ENCODE measurements at places on chromosomes 3 and 15. TPM values are rescaled to one million over a fixed set of nuclear protein-coding genes. Genes with fewer than 3 reads are reported as not detected.

The VIPR1 gene
- total RNA-seq = 2.2 TPM

The C3orf22 gene
- total RNA-seq = not detected

The EPHA3 gene
- total RNA-seq = 28.6 TPM

The SORD gene
- total RNA-seq = 9.3 TPM

The GFM1 gene
- 47.1 TPM for total RNA-seq

The ALDH1L1 gene
- 5.6 TPM for total RNA-seq

DNA sequence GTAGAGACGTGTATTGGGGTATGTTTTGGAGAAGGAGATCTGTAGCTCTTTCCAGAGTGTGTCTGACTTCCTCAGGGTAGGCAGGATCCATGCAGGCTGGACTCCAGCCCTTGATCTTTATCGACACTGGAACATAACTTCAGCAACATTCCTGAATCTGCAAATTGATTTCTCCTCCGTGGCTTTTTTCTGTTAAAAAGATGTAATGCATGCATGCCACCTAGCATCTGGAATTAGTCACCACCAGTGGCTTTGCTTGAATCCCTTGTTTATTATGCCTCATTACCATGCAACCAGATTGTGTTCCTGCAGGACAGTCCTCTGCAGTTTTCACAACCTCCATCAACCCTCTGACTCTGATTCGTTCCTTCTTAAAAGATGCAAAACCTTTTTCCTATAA, 86.1 kb downstream of the CCNL1 start:
- DNase-seq = no peak

DNA sequence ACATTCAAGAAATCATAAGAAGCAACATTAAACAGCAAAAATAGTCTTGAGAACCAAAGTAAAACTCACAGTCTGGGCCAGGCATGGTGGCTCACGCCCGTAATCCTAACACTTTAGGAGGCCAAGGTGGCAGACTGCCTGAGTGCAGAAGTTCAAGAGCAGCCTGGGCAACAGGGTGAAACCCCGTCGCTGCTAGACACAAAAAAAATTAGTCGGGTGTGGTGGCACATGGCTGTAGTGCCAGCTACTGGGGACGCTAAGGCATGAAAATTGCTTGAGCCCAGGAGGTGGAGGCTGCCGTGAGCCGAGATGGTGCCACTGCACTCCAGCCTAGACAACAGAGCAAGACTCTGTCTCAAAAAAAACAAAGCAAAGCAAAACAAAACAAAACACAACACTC, 117.7 kb upstream of the GOLGA6L6 start:
- DNase-seq = no peak

- DNase-seq = no peak
Observed at GRCh38 chr3:45628746-45629145, 34.2 kb downstream of the LIMD1 start.

- peak; percentile 83 for DNase-seq
Observed at GRCh38 chr3:11140030-11140712, 14.1 kb upstream of the HRH1 start.

- DNase-seq = no peak
Observed at GRCh38 chr3:49841806-49842205, 14.6 kb downstream of the TRAIP start.

DNA sequence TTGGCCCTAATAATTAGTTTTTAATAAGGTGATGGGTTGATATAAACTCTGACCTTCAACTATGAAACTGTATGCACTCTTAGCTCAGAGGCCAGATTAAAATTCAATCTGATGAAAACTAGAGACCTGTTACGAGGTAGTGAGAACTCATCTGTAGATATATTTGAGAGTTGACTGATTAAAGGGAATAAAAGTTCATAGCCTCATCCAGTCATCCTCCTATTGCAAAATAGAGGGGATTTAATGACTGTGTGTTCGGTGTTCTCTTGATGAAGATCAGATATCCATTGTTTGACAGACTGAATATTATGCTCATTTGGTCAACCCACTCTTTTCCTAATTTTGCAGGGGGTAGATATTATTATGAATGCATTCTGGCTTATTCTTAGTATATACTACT, 23.3 kb upstream of the PLCL2 start:
- no peak for DNase-seq

DNA sequence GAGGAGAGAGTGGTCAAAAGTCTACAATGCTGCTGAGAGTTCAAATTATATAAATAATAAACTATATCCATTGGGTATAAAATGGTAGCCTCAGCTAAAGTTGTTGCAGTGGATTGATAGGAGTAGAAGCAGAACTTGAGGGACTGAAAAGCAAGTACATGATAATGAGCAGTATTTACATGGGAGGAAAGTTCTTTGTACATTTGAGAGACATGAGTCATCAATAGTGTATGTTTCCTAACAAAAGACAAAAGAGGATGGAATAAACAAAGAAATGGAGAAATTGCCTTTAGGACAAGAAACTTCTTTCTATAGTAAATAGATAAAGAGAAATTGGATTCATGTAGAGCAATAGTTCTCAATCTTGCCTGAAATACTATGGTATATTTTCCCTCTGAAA, 110.0 kb upstream of the PLSCR5 start:
- no peak for DNase-seq

- no peak for DNase-seq
Observed at GRCh38 chr3:188812198-188812597, 359.6 kb upstream of the TPRG1 start.

- no peak for DNase-seq
Observed at GRCh38 chr15:45242289-45242688, 9.7 kb upstream of the SLC28A2 start.

GRCh38 chr3:139975594-139976365, 40.8 kb downstream of the CLSTN2 start:
- no peak for DNase-seq

DNA sequence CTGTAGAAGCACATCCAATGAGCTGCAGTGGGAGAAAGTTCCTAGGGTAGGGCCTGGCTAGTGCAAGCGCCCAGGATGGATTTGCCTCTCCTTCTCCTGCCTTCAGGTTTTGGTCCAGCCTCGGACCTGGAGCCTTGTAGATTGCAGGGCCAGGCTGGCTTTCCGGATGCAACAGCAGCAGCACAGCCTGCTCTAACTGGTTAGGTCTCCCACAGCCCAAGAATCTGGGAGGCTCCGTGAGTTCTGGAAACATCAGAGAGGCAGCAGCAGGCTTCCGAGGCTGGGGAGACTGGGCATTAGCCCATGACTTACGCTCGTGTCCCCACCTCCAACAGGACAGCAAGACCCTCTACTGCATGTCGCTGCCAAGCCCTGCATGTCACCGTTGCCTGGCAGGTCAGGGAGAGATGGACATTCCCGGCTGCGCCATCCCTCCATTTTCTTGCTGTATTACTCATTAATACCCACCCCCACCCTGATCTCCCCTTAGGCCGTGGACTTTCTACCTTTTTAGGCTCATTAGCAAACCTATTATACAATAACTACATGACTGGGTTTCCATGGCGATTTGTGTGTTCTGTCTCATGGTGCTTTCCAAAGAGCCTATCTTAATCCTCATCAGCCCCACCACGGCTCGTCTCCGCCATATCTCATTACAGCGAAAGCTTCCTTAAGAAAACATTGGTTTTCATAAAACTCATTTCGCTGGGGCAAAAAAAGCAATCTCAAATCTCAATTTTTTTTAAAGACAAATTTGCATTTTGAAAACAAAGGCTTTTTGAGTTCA, 40.9 kb upstream of the RGMA start:
- peak; percentile 13 for DNase-seq

DNA sequence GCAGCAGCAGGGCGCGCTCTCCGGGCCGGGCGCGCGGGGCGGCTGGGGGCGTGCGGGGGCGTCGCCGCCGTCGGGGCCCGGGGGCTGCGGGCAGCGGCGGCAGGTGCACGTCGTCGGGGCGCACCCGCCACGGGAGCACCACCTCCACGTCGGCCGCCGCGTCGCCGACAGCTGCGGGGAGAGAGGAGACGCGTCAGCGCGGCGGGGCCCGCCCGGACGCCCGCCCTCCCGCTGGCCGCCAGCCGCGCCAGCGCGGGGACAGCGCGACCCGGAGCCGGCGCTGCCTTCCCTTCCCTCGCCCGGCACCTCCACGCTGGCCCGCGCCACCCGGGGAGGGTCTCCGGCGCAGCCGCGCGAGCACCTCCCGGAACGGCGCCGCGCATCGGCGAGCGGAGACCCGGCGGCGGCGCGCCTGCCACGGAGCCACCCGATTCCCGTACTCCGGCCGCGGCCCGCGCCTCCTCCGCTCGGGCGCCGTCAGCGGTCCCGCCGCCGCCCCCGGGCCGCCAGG, 481 bp downstream of the ADAMTS17 start:
- no peak for DNase-seq

DNA sequence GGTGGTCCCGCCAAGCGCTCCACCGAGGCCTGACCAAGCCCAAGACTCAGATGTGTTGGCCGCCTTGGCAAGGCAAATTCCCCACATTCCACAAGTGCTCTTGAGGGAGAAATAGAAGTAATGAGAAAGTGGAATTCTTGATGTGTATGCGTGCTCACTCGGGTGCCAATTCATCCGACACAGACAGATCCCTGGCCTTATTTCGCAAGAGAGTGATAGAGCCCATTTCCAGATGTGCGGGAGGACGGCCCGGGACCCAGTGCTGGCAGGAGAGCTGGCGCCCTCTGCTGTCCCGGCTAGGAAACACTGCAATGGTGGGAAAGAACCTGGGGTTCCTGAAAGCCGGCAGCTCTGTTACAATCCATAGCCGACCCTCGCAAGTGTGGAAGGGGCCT, 76.0 kb downstream of the HMG20A start:
- DNase-seq = peak; percentile 96

DNA sequence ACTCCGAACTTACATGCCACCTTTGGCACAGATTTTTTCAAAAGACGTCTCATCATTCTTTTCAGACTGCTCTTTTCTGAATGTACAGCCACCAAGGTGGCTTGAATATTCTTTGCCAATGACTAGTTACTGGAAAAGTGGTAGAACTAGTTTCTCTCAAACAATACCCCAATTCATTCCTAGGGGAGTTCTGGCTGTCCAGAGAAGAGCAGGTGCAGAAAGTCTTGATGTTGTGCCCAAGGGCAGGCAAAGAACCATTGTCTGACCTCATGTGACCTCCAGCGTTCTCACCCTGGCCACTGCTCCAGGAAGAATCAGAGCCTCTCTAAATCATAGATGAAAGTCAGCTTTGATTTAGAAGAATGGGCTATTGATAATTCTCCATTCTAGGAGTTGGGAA, 5.5 kb downstream of the LMOD3 start:
- DNase-seq = no peak

GRCh38 chr3:42639192-42639591, 14.3 kb upstream of the ZBTB47 start:
- no peak for DNase-seq

DNA sequence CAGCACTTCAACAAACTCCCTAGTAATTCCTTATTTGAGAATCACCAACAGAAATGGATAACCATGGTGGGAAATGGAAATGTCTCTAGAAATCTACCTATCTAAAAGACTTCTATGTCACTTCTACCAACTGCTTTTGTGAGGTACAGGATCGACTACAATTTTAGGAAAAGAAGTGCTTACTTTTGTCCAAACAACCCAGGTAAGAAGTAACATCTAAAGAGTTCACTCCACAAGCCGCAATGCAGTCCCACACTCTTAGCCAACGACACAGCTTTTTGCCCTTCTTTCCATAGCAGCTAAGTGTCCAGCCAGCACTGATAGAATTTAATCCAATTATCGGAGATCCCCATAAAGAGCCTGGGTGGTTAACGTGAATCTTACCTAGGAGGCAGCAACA, 28.1 kb downstream of the ANXA2 start:
- DNase-seq = no peak

DNA sequence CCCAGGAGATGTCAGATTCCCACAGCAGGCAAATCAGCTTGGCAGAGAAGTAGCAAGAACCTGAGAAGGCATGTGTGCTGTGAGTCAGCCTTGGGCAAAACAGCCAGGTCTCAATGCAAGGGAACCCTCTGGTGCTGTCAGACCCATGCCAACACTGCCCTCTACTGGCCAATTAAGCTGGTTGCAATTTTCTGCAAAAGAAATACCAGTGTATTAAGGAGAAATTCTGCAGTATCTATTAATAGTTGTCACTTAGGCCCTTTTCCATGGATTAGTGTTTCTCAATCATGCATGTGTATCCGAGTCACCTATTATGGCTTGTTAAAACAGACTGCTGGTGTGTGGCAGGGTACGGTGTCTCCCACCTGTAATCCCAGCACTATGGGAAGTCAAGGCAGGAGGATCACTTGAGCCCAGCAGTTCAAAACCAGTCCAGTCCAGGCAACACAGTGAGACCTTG, 26.2 kb downstream of the MAP4 start:
- peak; percentile 87 for DNase-seq

GRCh38 chr3:32421991-32422859, 30.6 kb downstream of the CMTM7 start:
- DNase-seq = peak; percentile 92

GRCh38 chr3:66423791-66424190, 77.0 kb downstream of the LRIG1 start:
- DNase-seq = no peak

DNA sequence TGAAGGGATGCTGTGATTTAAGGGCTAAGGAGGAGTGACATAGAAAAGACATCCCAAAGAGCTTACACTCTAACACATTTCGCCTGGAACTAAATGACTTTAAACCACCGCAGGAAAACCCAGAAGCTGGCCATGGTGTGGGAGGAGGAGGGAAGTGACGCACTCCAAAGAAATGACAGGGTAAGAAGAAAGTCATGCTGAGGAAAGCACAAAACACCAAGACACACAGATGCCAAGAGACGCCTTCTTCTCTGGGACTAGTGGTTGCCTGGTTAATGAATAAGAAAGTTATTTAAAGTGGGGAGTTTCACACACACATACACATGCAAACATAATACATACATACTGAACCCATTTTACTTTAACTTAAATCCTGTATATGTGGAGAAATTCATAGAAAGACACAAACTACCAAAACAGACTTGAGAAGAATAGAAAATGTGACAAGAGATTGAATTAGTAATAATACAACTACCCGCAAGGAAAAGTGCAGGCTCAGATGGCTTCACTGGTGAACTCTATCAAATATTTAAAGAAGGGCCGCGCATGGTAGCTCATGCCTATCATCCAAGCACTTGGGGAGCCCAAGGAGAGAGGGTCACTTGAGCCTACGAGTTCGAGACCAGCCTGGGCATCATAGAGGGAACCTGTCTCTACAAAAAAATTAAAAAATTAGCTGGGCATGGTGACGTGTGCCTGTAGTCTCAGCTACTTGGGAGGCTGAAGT, 125.5 kb downstream of the NSMCE3 start:
- peak; percentile 30 for DNase-seq

- DNase-seq = no peak
Observed at GRCh38 chr3:134471521-134472193, 14.1 kb downstream of the ANAPC13 start.

All from posterior vena cava (tissue), 2 donors.